ENCODE measurements at places on chromosomes 16 and 17. TPM values are rescaled to one million over a fixed set of nuclear protein-coding genes. Genes with fewer than 3 reads are reported as not detected.

GRCh38 chr17:82370471-82371332 is 863 bp upstream of the UTS2R start:
- no peak for DNase-seq

HIC1 gene
- total RNA-seq = 0.53 TPM

SLC35G6 gene
- total RNA-seq = not detected

- no peak for DNase-seq
These were observed 2.3 kb downstream of the SPG7 start for GRCh38 chr16:89510526-89510925.

- DNase-seq = no peak
These were observed 510.9 kb downstream of the KCNJ18 start for GRCh38 chr17:22203208-22203715.

DNA sequence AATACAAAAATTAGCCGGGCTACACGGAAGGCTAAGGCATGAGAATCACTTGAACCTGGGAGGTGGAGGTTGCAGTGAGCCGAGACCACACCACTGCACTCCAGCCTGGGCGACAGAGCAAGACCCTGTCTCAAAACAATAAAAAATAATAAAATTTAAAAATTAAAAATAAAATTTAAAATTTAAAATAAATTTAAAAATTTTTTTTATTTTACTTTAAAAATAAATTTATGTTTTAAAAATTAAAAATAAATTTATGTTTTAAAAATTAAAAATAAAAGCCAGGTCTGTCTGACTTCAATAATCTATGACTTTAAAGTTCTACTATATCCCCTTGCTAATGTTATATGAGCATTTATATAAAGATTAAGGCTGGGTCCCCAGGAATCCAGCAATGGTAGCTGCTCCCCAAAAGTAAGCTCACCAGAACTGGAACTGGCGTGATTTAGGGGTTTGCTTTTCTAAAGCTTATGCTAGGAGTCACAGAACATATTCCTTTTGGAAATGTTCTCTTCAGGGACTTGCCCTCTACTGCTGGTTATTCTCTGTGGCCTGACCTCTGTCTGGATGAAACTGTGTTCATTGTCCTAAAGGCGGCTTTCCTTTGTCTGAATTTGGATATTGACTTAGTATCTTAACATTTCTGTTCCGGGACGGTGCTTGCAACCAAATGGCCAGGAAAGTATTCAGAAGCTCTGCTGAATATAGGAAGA is 140.2 kb upstream of the NOL11 start:
- DNase-seq = no peak

- DNase-seq = peak; percentile 24
These were observed 932 bp downstream of the ZNF267 start for GRCh38 chr16:31874366-31875111.

DNA sequence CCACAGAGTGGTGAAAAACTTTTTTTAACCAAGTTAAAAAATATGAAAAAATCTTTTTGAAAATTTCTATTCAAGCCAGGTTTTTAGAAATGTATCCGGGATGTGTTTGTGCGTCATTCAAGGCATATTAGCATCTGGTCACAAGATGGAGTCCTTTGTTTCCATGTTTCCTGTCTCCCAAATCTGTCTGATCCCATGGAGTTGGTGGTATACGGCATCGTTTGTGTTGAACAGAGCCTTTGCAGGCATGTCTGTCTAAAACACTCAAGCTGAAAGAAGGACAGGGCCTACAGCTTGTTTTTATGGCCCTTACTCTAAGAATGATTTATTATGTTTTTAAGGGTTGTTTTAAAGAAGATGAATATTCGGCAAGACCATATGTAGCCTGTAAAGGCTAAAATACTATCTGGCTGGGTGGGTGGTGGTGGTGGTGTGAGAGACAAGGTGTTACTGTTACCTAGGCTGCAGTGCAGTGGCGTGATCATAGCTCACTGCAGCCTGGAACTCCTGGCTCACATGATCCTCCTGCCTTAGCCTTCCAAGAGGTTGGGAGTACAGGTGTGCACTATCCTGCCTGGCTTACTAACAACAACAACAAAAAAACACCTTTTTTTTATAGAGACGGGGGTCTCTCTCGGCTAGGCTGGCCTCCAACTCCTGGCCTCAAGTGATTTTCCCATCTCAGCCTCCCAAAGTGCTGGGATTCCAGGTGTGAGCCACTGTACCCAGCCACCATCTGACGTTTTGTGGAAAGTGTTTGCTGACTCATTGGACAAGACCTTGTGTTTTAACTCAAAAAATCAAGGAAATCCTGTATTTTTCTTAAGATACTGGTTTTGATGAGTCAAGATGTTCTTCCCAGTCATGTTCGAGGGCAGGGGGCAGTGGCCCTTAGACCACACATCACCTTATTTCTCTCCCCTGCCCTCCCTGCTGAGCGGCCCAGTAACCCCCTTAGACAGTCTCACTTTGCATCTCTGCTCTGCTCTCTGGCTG is 52.2 kb downstream of the NDE1 start:
- DNase-seq = peak; percentile 44

- DNase-seq = no peak
These were observed 93.0 kb downstream of the GOSR1 start for GRCh38 chr17:30570191-30570590.

IGFALS gene
- not detected for total RNA-seq

GAS2L2 gene
- 0.05 TPM for total RNA-seq

- no peak for DNase-seq
These were observed 28.2 kb downstream of the SLC39A11 start for GRCh38 chr17:73064084-73064938.

- DNase-seq = peak; percentile 96
These were observed 241.7 kb downstream of the SOX9 start for GRCh38 chr17:72362376-72363088.

ZPBP2 gene
- not detected for total RNA-seq

GRCh38 chr17:77349976-77350830 is 209.4 kb downstream of the SEC14L1 start:
- no peak for DNase-seq

GRCh38 chr16:89808475-89808874 is 8.0 kb downstream of the FANCA start:
- DNase-seq = no peak

GRCh38 chr16:56329887-56330286 is 95.5 kb downstream of the AMFR start:
- no peak for DNase-seq

RNF167 gene
- 95.7 TPM for total RNA-seq

- DNase-seq = no peak
These were observed 20.4 kb upstream of the ZC3H18 start for GRCh38 chr16:88549671-88550245.

KCNJ2 gene
- 0.66 TPM for total RNA-seq

ESRP2 gene
- total RNA-seq = 0.30 TPM

DNA sequence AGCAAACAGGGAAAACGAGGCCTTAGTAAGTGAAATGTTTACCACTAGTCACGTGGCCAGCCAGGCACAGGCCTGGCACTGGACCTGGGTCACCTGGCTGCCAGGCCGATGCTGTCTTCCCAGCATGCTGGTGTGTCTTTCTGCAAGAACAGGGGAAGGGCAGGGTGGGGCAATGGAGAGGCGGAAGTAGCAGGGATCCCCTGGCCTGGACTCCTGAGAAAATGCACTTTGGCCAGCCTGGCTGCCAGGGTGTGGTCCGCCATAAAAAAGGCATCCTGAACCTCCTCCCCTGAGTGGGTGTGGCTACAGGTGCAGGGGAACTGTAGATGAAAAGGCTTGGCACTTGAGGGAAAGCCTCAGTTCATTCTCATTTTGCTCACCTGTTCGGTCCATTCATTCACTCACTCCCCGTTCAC is 1.0 kb upstream of the ANKRD40CL start:
- no peak for DNase-seq

GRCh38 chr17:81868674-81869220 is 2.4 kb downstream of the ARHGDIA start:
- DNase-seq = peak; percentile 71

- peak; percentile 11 for DNase-seq
These were observed 308.3 kb downstream of the FOXL1 start for GRCh38 chr16:86886651-86887050.

HOXB1 gene
- not detected for total RNA-seq

DNA sequence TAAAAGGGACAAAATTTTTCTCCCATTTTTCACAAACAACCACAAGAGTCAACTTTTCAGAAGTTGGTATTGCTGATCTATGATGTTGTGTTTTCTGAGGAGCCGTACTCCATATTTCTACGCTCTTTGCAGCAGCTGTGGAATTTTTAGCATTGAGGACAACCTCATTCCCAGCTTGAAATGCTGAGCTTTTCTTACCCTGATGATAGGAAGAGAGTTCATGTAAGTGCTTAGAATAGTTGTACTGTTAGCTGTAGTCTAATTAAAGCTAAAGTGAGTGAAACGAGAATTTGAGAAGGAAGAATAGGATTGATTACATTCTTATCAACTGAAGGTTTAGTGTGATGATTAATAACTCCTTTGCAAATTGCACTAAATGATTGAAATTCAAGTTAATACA is 72.3 kb downstream of the NF1 start:
- no peak for DNase-seq

GP2 gene
- not detected for total RNA-seq

DNA sequence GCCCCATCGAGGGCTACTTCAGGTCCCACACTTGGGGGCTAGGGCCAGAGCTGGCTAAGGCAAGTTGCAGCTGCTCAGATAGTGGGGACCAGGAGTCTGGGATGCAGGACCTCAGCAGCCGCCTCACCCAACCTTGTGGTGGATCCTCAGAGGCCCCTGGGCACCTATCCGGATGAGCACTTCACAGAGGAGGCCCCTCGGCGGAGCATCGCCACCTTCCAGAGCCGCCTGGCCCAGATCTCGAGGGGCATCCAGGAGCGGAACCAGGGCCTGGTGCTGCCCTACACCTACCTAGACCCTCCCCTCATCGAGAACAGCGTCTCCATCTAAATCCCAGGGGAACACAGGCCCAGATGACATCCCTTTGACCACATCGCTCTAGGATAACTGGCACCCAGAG is 9.4 kb downstream of the ALOX15B start:
- DNase-seq = no peak

DNA sequence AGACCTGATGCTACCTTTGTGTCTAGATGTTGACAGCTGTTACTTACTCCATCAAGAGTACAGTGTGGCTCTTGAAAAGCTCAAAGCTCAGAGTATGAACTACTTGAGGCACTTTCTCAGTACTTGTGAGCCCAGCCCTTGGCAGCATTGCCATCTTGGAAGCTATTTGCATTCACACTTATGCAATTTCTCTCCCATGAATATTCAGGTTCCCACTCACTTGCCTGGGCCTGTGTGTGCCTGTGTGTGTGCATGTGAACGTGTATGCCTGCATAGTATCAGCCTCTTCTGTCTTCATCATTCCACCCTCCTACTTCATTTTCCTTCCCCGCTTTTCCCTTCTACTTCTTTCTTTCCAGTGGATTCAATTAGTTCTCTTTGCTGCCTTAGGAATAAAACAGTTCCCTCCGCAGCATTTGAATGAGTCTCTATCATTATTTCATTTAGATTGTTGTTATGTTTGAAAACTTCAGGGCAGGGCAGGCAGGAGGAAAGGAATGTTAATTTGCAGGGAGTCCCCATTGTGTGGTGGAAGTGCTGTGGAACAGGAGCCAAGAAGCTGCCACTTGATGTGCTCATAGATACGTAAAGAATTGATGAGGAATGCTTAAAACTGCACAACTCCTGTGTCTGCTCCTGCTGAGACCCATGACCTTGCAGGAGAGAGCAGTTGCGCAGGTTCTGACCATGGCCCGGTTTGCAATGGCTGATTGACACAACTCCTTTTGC is 58.9 kb downstream of the HS3ST4 start:
- no peak for DNase-seq

DNA sequence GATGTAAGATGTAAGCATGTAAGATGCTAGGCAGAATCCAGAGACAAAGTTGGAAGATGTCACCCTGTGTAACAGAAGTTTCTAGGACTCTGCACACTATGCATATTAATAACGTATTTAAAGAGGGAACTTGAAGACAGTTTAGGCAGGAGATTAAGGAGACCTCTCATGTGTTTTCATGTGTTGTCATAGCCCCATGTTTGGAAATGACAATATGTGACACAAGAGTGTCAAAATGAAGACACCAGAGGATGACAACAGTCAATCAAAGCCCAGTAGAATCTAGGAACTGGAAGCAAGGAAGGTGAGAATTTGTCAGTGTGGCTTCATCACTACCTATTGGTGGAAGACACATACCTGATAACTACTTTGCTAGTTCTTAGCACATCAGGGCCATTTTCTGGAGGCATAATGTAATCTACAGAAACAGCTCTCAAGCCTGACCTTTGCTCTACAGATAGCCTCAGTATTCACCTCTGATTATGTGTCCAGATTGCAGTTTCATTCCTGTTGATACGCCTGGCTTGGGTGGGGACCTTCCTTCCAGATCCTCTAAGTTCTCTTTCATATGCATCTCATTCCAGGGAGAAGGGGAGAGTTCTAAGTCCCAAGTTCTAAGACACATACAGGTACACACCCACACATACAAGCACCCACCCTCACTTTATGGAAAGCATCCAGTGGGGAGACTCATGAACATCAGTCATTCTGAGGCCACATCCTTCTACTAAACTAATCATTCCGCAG is 26.3 kb downstream of the PMP22 start:
- DNase-seq = no peak

- no peak for DNase-seq
These were observed 76.5 kb downstream of the TIMM22 start for GRCh38 chr17:1073241-1073962.

GNG13 gene
- total RNA-seq = not detected

AKAP10 gene
- total RNA-seq = 15.9 TPM

Data from HT1080 (cell line).